HCT116 (cell line): ENCODE measurements at places on chromosomes 5 and 9. TPM values are rescaled to one million over a fixed set of nuclear protein-coding genes. Genes with fewer than 3 reads are reported as not detected.

DNA sequence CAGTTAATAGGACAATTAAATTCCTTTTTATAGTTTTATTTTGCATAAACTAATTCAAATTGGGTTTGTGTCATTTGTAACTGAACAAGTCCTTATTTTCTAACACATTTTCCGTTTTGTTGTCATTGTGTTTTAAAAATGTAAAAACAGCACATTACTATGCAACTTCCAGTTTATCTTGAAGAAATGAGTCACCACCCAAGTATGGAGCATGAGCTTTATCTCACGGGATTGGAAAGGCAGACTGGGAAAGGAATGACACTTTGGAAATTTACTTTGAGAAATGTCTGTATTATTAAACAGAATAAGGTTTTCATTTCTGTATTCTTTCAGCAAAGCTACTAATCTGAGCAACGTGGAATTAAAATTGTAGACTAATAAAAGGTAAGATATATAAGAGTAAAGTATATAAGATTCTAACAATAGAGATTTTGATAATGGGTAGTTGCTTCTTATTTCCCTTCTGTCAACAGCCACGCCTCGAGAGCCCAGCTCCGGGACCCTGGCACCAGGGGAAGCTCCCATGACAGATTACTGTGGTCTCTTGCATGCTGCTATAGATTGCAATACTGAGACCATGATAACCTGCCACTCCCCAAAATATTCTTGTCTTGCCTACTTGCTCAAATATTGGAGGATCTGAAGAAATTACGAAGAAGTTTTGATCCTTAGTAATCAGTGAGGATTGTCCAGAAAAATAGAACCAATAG is 433.1 kb downstream of the CHSY3 start:
- DNase-seq = no peak
- H3K27ac ChIP-seq = no peak overlapping the region
- H3K27me3 ChIP-seq = no peaks in the 10 kb centered on the region
- H3K36me3 ChIP-seq = no peaks in the 10 kb centered on the region
- H3K4me3 ChIP-seq = no peak overlapping the region

The PCDH12 gene
- 0.02 TPM for total RNA-seq

DNA sequence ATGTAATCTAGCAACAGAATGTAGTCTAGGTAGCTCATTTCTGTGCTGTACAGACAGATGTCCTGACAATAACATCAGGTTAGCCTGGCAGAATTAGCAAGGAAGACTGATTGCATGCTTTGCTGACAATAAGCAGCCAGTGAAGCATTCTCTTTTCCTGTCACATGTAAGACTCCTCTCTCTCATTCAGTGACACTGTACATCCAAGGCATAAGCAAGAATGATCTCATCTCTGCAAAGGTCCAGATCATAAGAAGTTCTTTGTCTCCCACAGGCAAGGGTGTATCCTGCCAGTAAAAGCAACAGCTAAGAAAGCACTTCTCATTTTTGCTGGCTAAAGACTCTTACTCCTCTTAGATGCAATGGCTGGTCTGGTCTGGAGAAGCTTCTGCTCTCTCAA is 861.8 kb downstream of the TAF11L14 start:
- H3K27ac ChIP-seq = no peak overlapping the region
- H3K4me1 ChIP-seq = no peaks in the 10 kb centered on the region
- H3K4me3 ChIP-seq = no peak overlapping the region
- no peaks in the 10 kb centered on the region for H3K36me3 ChIP-seq
- no peaks in the 10 kb centered on the region for H3K27me3 ChIP-seq

DNA sequence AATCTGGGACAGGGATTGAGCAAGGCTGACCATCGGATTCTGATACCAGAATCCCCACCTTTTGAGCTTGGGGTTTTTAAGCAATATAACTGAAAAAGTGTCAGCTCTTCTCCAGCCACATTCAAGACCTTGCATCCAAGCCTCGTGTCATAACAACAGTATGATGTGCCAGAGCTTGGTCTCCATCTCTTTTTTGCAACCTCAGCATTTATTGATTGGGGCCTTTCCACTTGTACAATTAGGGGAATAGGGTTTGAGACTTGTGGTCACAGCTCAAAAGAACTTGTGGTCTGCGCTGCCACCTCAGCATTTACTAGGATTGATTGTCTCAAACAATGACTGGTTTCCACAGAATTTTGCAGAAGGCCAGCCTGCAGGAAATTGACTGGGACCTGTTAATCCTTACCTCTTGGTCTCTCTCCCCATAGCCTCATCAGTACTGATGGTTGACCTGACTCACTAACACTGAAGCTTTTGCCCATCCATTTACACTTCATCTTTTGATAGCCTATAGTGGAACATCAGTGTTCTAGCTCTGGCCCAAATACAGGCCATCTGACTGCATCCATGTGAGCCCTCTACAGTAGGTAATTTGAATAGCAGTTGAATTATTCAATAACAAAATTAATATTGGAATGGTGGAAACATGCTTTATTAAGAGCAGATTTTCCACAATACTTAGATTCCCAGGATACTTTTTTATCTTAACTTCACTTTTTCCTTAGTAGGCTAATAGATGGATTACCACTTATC is 381.6 kb upstream of the PRR16 start:
- H3K4me3 ChIP-seq = no peak overlapping the region
- no peaks in the 10 kb centered on the region for H3K4me1 ChIP-seq
- no peaks in the 10 kb centered on the region for H3K36me3 ChIP-seq

- H3K4me3 ChIP-seq = no peak overlapping the region
- DNase-seq = no peak
- peaks cover 16% of the 10 kb centered on the region for H3K4me1 ChIP-seq
- no peak overlapping the region for H3K27ac ChIP-seq
- no peaks in the 10 kb centered on the region; the same call in 1 of the 2 replicates for H3K27me3 ChIP-seq
- H3K36me3 ChIP-seq = no peaks in the 10 kb centered on the region
Measured at GRCh38 chr5:171617817-171618591, 167.6 kb upstream of the SMIM23 start.

DNA sequence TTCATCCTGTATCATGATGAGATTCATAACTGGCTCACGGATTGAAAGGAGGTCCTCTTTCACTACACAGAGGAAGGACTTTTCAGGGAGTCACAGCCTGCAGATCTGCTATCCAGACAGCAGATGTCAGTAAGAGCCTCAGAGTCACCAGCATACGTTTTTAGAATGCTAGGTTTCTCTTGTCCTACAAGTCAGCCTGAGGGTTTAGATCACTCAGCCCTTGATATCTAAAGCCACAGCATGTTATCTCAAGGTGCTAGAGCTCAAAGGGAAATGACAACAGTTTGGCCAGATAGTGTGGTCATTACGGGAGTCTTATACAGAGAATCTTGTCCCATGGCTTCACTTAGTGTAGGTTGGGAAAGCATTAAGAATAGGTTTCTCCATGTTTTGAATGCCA is 30.9 kb upstream of the SLC46A2 start:
- H3K4me1 ChIP-seq = peaks cover 16% of the 10 kb centered on the region
- peak; percentile 22 for DNase-seq
- no peak overlapping the region for H3K4me3 ChIP-seq
- no peaks in the 10 kb centered on the region for H3K36me3 ChIP-seq
- H3K27ac ChIP-seq = no peak overlapping the region

GRCh38 chr5:62547945-62548630 is 30.5 kb upstream of the LRRC70 start:
- H3K4me1 ChIP-seq = no peaks in the 10 kb centered on the region
- H3K27ac ChIP-seq = no peak overlapping the region
- H3K27me3 ChIP-seq = no peaks in the 10 kb centered on the region
- no peak overlapping the region for H3K4me3 ChIP-seq

DNA sequence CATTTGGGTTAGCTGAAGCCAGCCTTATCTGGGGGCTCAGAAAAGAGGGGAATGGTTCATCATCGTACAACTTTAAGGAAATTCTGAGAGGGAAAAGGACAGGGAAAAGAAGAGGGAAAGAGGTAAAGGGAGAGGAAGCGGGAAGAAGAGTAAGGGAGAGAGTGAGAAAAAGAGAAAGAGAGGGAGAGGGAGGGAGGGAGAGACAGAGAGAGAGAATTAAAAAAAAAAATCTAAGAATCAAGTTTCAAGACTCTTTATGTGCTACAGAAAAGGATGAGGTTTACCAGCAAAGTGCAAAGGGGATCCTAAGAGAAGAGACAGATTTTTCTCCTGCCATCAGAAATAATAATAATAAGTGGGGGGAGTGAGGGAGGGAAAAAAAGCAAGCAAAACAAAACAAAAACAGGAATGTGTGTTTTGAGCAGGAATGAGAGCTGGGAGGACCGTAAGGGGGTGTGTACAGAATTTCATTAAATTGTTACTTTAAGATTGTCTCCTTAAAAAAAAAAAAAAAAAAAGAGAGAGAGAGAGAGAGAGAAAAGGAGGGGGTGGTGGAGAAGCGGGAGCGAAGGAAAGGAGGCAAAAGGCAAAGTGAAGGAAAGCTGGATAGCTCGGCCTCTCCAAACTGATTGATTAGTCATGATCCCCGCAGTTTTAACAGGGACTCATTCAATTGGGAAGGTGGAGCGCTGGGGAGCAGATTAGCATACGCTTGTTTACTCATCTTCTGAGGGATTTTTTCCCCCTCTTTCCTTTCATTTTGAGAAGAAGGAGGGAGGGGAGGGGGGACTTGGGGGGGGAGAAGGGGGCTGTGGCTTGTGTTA is 438 bp upstream of the PAPPA start:
- H3K27ac ChIP-seq = no peak overlapping the region
- H3K4me3 ChIP-seq = no peak overlapping the region
- no peak for DNase-seq
